GM12878 (cell line): ENCODE measurements at places on chromosomes 1 and 21. TPM values are rescaled to one million over a fixed set of nuclear protein-coding genes. Genes with fewer than 3 reads are reported as not detected.

DNA sequence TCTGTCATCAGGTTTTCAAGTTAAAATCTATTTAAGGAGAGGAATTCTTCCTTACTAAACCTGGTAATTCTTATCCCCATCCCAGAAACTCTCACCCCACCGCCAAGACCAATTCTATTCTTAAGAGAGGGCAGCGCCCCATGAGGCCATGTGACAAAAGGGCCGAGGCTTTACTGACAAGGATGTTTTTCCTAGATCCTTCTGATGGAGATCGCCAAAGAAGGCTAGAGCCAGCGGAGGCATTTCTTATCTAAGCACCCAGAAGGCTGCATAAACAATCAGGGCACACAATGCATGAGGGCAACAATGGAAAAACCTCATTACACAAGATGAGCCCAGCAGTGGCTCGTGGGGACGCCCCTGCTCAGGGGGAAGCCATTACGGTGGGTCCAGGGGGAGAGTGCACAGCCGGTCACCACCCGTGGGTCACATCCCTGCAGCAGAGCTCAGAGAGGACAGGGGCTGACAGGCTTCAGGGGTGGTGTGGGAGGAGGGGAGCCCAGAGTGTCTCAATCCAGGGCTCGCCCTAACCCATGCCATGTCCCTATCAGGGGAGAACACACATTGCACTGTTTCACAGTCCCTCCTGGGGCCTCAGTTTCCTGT lies 88.7 kb downstream of the ITPKB start:
- no peak overlapping the region for H3K4me3 ChIP-seq
- H3K4me1 ChIP-seq, result peaks cover 25% of the 10 kb centered on the region
- no peak for DNase-seq

GRCh38 chr21:45989355-45990048 lies 7.9 kb downstream of the COL6A1 start:
- DNase-seq, result no peak
- no peaks in the 10 kb centered on the region for H3K27me3 ChIP-seq
- no peaks in the 10 kb centered on the region for H3K4me1 ChIP-seq
- no peak overlapping the region for H3K4me3 ChIP-seq

GRCh38 chr1:95752515-95753381 lies 518.7 kb downstream of the RWDD3 start:
- no peak overlapping the region for H3K27ac ChIP-seq
- no peak overlapping the region for H3K4me3 ChIP-seq
- H3K27me3 ChIP-seq, result no peaks in the 10 kb centered on the region
- no peaks in the 10 kb centered on the region for H3K4me1 ChIP-seq
- no peaks in the 10 kb centered on the region for H3K36me3 ChIP-seq

DNA sequence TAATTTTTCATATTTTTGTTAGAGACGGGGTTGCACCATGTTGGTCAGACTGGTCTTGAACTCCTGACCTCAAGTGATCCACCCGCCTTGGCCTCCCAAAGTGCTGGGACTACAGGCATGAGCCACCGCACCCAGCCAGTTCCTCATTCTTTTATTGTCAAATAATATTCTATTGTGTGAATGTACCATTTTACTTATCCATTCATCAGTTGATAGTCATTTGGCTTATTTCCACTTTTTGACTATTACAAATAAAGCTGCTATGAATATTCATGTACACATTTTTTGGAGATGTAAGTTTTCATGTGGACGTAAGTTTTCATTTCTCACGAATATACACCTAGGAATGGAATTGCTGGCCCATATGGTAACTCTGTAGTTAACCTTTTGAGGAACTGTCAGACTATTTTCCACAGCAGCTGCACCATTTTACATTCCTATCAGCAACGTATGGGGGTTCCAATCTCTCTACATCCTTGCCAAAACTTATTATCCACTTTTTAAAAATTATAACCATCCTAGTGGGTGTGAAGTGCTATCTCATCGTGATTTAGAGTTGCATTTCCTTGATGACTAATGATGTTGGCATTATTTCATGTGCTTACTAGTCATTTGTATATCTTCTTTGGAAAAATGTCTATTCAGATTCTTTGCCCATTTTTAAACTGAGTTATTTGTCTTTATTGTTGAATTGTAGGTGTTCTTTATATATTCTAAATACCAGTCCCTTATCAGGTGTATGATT lies 12.7 kb downstream of the PACC1 start:
- no peak overlapping the region for H3K27ac ChIP-seq
- H3K4me1 ChIP-seq, result no peaks in the 10 kb centered on the region
- no peaks in the 10 kb centered on the region for H3K27me3 ChIP-seq
- H3K4me3 ChIP-seq, result no peak overlapping the region
- no peaks in the 10 kb centered on the region; the same call in none of the 2 replicates for H3K36me3 ChIP-seq
- no peak for DNase-seq

GRCh38 chr1:2801535-2802291 lies at the start of gene TTC34:
TTC34 (minus strand) TSS chr1:2801693; CDS start chr1:2800827, 866 bp downstream.
- H3K27ac ChIP-seq, result no peak within 1 kb of the TSS
- DNase-seq, result no peak
- H3K4me3 ChIP-seq, result no peak within 1 kb of the TSS
- no peaks in the 10 kb centered on the region for H3K4me1 ChIP-seq
- H3K27me3 ChIP-seq, result no peaks in the 10 kb centered on the region

DNA sequence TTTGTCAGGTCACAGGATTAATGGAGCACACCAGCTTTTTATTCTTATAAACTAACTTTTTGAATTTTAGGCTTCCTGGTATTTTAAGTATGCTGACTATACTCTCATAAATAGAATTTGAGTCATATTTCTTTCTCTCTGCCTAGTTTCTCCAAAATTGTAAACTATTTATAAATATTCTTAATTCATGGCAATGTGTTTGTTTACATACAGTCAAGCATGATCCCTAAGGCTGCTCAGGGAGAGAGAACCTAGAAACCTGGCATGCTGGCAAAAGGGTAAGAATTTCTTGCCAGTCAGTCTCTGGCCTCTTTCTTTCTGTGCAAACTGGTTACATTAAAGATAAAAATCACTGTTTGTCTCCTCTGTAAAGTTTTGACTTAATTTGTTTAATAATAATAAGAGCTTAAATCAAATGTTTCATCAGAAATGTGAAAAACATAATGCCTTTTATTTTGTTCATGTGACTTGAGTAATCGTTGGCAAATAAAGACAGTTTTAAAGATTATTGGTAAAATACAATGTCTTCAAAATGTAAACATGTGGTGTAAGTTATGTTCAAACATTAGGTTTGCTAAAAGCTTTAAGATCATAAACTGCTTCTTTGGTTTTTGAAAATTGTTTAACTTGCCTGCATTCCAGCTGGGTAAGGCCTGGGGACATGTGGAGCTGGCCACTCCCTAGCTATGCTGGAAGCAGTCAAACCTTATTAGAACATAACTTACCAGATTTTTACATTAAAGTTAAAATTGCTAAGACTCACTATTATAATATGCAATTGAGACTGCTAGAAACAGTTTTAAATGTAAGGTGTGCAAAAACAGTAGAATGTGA lies 1401.7 kb downstream of the NCAM2 start:
- H3K4me3 ChIP-seq, result no peak overlapping the region
- no peaks in the 10 kb centered on the region for H3K4me1 ChIP-seq
- H3K27ac ChIP-seq, result no peak overlapping the region
- no peaks in the 10 kb centered on the region for H3K27me3 ChIP-seq
- DNase-seq, result no peak

Gene SMCP
- not detected in 2 replicates for total RNA-seq

DNA sequence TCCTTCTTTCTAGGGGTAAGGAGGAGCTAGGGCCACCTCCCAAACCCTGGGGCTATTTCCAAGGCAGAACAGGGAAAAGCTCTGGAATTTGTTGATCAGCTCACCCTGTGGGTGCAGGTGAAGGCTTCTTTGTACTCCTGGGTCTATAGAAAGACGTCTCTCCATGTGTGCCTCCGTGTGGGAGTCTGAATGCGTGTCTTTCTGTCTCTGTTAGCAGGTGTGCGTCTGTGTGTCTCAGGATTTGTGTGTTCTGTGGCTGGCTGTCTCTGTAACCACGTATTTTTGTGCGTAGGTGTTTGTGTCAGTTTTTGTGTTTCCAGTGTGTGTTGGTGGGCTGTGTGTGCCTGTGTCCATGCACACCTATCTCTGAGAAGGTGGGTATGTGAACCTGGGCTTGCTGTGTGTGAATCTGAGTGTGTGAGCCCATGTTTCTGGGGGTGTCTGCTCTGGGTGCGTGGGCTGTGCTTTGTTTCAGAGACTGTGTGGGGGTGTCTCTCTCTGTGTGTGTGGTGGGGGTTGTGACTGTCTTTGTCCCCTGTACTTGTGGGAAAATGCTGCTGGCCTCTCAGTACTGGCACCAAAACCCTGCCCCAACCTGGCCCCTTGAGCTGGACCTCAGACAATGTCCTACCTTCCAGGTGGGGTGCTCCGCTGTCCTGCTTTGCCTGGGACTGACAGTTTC lies 12.7 kb upstream of the ETV3L start:
- DNase-seq, result no peak
- H3K4me1 ChIP-seq, result peaks cover 16% of the 10 kb centered on the region
- H3K36me3 ChIP-seq, result no peaks in the 10 kb centered on the region
- no peaks in the 10 kb centered on the region for H3K27me3 ChIP-seq

- no peak overlapping the region for H3K4me3 ChIP-seq
- H3K36me3 ChIP-seq, result no peaks in the 10 kb centered on the region
- peaks cover 7% of the 10 kb centered on the region; the same call in 1 of the 2 replicates for H3K27me3 ChIP-seq
- H3K27ac ChIP-seq, result no peak overlapping the region
- H3K4me1 ChIP-seq, result no peaks in the 10 kb centered on the region
These were observed 24.2 kb downstream of the PLEKHA6 start for GRCh38 chr1:204335533-204335932.
